ENCODE measurements at places on chromosomes 2 and 18.

- peak; percentile 24 for DNase-seq
Measured at GRCh38 chr2:239216614-239217273, 184.1 kb downstream of the HDAC4 start.

DNA sequence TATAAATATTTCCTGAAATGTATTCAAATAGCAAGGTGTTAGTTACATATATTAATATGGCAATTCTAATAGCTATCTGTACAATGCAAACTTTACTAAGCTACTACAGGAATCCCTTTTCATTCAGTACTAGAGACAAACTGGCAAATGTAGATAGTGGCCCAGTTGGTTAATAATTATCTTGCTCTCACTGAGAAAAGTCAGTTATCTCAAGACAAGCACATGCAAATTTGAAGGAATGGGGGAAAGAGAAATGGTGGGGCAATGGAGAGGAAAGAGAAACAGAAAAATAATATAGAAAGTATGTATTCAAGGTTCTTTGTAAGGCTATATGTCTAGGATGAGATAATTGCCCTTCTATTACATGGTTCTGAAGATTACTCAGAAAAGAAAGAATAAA lies 280.0 kb downstream of the FIGN start:
- DNase-seq, result no peak

GRCh38 chr2:196590286-196590685 lies 49.2 kb upstream of the CCDC150 start:
- DNase-seq, result no peak

DNA sequence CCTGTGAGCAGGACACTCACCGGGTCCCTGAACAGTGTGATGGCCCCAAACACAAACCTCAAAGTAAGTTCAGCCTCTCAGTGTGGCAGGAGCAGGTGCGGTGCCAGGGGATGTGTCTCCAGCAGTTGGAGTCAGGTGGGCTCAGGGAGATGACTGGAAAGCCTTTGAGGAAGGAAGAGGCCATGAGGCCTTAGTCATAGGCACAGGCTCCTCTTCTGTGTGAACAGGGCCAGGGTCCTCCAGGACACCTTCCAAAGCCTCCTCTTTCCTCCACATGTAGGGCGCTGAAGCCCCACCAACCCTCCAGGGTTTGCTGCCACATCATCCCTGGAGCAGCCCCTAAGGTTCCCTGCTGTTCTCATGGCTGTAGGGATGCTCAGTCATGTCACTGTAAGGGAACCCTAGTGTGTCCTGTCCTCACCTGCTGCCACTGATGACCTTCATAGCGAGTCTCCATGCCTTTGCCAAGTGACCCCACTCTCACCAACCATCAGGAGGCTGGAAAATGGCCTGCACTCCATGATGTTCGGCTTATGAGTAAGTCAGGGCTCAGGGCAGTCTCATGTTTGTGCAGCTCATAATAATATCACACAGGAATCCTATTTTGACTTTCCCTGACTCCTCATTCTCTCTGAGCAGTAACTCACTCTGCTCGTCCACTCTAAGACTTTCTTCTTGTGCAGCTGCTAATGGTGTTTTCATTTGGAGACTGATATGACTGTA lies 1152.9 kb downstream of the RPIA start:
- no peak for DNase-seq

- no peak for DNase-seq
Measured at GRCh38 chr2:217895070-217895635, 107.6 kb downstream of the TNS1 start.

DNA sequence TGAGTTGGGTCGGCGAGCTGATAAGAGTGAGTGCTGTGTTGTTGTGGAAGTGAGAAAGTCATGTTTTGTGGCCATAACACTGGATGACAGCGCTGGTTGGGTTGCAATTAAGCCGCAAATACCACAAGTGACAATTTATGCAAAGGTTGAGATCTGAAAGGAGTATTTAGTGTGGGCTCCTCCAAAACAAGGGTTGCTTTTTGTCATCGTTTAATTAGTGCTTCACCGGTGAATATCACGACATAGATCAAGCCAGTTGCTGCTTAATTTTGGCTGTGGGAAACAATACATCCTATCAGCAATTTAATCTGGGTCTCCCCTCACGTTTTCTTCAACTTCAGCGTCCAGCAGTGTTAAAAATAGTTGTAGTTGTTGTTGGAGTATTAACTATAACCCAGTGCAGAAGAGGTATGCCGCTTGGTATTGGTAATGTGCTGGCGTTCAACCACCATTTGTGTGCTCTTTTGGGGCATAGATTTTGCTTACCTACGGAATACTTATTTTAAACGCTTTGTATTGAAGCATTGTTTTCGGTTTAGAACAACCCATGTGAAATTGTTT lies 662 bp downstream of the ACVR2A start:
- peak; percentile 54 for DNase-seq

GRCh38 chr2:36351736-36352349 lies 3.7 kb upstream of the CRIM1 start:
- no peak for DNase-seq

GRCh38 chr2:169301596-169302335 lies 60.6 kb downstream of the LRP2 start:
- DNase-seq, result no peak

GRCh38 chr18:72843743-72844142 lies 24.0 kb downstream of the NETO1 start:
- no peak for DNase-seq

DNA sequence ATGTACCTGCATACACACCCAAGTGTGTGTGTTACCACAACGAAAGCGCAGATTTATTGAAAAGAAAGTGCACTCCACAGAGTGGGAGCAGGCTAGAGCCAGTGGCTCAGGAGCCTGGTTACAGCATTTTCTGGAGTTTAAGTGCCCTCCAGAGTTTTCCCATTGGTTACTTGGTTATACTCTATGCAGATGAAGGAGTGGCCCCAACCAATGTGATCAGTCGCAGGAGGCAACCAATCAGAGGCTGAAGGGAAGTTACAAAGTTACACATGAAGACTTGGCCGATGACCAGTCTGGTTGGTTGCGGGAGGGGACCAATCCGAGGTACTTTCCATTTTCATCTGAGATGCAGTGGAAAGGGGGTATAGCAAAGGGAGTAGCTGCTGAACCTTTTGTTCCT lies 13.5 kb upstream of the PRLH start:
- DNase-seq, result no peak

- DNase-seq, result no peak
Measured at GRCh38 chr18:3067165-3067661, 54.3 kb upstream of the LPIN2 start.

- no peak for DNase-seq
Measured at GRCh38 chr2:164015328-164016123, 279.7 kb upstream of the FIGN start.

- no peak for DNase-seq
Measured at GRCh38 chr18:23259701-23260681, 124.7 kb downstream of the CABLES1 start.

- no peak for DNase-seq
Measured at GRCh38 chr2:178177066-178177679, 17.1 kb upstream of the OSBPL6 start.

- no peak for DNase-seq
Measured at GRCh38 chr2:215743066-215743465, 270.3 kb downstream of the MREG start.

DNA sequence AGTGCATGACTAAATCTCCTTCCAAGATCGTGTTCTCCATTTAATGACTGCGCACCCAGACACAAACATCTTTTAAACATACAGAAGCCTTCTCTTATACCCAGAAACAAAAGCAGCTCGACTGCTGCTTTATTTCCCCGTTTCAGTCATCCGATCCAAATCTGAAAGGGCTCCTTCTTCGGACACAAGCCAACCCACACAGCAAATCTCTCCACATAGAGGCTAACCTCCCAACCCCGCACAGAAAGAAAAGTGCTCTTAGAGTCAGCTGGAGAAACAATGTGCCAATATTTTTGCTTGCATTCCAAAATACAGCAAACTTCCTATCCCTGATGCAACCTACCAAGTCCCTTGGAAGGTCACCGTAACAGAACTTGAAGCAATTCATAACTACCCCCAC lies 29.1 kb downstream of the GAREM1 start:
- no peak for DNase-seq

DNA sequence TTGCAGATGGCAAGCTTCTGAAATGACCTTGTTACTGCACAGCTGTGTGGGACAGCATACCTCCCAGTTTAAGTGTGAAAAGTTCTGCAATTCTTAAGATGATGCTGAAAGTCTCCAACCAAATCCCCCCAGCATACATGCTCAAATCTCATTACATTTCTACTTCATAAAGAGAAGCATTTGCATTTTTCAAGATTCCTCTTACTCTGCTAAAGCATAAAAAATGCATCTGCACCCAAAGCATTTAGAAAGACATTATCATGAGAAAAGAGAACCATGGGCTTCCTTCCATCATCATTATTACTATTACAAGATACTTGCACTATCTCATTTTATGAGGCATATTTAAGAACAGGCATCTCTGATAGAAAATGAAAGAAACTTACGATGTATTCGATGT lies 236.9 kb upstream of the REV1 start:
- no peak for DNase-seq

DNA sequence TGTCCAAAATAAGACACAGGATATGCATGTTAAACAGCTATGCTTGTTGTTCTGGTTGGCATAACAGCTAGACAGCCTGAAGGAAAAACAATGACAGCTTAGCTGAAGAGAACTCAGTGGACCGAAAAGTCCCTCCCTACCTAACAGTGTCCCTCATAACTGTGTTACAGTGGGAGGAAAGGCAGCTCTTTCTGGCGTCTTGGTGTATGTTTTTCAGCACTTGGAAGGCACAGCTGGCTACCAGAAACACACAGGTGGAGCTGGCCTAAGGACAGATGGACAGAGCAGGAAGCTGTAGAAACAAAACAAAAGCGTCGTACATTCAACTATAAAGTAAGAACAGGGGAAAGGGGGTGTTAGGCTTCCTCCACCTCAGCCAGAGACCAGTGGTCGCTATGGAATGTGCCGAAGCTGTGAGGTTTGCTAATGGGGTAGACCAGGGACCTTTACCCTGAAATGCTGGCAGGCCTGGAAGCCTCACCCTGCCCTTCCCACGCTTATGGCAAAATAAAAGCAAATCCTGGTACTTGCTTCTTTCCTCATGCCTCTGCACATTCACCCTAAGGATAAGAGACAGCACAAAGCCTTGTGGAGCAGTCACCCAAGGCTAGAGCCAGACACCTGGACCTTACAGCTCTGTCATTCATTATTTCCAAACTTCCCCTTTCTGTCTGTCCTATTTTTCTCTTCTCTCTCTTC lies 103.5 kb upstream of the TRIB2 start:
- no peak for DNase-seq

GRCh38 chr2:149141046-149141445 lies 102.5 kb downstream of the LYPD6B start:
- DNase-seq, result no peak

DNA sequence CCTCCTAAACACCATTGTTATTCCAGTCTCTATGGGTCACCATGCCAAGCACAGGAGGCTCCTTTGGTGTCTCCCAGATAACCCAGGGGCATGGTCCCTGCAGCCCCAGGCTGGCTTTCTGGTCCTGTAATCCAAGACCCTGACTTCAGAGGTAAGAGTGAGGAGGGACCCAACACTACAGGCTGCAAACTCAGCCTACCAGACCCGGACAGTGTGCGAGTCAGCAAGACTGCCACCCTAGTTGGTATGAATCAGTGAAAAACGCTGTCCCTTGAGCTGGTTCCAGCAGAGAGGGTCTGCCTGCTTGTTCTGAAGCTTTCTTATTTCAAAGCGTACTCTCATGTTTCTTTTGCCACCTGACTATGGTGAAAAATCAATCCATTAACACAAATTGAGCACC lies 47.6 kb upstream of the ZFP36L2 start:
- DNase-seq, result no peak

- DNase-seq, result no peak
Measured at GRCh38 chr2:44944102-44944951, 2.8 kb downstream of the SIX3 start.

- DNase-seq, result no peak
Measured at GRCh38 chr2:38660282-38660681, 5.6 kb upstream of the GALM start.

DNA sequence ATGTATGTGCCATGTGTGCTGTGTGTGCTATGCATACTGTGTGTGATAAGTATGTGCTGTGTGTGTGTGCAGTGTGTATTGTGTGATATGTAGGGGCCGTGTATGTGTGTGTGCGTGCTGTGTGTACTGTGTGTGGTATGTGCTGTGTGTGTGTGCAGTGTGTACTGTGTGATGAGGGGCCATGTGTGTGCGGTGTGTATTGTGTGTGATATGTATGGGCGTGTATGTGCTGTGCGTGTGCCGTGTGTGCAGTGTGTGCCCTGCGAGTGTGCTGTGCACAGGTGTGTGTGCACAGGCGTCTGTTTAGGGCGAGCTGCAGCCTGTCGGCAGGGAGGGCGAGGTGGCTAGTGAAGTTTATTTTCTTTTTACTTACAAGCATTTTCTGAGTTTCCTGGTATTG lies 16.1 kb downstream of the SNORC start:
- DNase-seq, result no peak

DNA sequence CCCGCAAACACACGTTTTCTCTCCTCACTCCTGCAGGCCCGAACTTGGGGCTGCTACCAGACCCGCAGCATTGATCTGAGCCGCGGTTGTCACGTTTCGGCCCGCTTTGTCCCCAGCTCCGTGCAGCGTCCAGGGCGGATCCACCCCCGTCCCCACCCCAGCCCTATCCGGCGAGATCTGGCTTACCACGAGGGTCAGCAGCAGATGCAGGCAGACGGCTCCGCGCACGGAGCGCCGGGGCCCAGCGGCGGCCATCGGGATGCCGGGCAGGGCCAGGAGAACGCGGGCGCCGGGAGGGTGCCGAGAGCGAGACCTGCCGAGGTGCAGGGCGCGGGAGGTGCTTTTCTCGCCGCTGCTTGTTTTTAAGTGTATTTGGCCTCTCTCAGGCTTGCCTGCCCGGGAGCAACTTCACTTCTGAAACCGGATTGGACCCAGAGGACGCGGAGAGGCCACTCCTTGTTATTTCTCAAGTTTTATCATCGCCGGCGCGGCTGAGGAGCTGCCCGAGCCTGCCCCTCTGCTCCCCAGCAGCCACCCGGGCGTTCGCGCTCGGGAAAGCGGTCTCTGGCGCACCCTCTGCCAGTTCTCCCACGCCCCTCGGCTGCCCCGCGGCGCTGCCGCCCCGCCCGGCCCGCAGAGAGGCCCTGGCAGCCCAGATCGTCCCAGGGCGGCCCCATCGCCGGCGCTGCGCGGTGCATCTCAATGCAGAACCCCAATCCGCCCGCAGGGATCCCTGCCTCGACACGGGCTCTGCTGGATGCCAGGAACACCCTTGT lies at the start of gene DSC3:
DSC3 (minus strand) TSS at position 337 of the 776 bp plus-strand sequence; CDS start at position 255, 82 bp downstream.
- DNase-seq, result no peak

DNA sequence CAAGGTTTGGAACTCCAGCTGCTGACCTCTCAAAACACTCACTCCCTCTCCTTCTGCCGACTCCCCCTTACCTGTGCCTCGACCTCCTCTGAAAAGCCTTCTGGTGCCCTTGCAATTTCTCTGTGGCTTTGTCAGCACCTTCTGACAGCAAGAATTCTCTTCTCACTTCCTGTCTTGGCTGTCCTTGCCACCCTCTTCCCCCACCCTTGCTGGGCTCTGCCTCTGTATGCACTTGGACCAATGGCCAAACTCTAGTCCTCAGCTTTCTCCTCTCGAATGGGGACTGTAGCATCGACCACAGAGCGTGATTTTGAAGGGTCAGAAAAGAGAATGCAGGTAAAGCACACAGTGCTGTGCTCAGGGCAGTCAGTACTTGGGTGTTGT lies 99.0 kb downstream of the HS1BP3 start:
- DNase-seq, result no peak

- DNase-seq, result no peak
Measured at GRCh38 chr2:217790195-217790594, 212.6 kb downstream of the TNS1 start.

- no peak for DNase-seq
Measured at GRCh38 chr18:38497266-38497665, 931.7 kb upstream of the CELF4 start.

GRCh38 chr2:30559544-30560275 lies 112.7 kb downstream of the LCLAT1 start:
- no peak for DNase-seq

All from activated CD4-positive, alpha-beta T cell treated with anti-CD3 and anti-CD28 coated beads, Interleukin-2, amount 50 U/mL, for 24 hours (primary cell).